Calu3 (cell line): ENCODE measurements at places on chromosomes 7 and 10. TPM values are rescaled to one million over a fixed set of nuclear protein-coding genes. Genes with fewer than 3 reads are reported as not detected.

The LEP gene
- total RNA-seq = not detected in 2 replicates

DNA sequence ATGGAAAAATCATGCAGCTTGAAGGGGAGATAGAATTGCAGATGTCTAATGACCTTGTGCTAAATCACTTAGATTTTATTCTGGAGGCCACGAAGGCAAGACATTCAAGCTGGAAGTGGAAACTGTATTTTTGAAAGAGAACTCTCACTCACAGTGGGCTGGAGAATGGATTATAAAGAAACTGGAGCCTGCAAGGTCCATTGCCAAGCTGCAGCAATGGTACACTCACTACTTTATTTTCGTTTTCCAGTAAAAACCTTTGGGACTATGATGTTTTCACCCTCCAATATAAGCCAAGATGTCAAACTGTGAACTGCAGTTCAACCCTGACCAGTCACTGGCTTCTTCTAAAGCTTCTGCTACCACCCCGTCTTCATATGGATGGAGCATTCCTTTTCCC is 62.0 kb downstream of the SKIDA1 start:
- no peak for DNase-seq
- H3K27ac ChIP-seq = no peak overlapping the region
- no peaks in the 10 kb centered on the region for H3K36me3 ChIP-seq
- no peak overlapping the region for H3K4me3 ChIP-seq
- H3K4me1 ChIP-seq = no peaks in the 10 kb centered on the region

- H3K27ac ChIP-seq = no peak overlapping the region
- DNase-seq = no peak
- H3K36me3 ChIP-seq = peaks cover 9% of the 10 kb centered on the region
- no peak overlapping the region for H3K4me3 ChIP-seq
- H3K27me3 ChIP-seq = no peaks in the 10 kb centered on the region
- H3K4me1 ChIP-seq = peaks cover 39% of the 10 kb centered on the region
Observed at GRCh38 chr7:43491123-43491522, 91.8 kb upstream of the STK17A start.

- no peak overlapping the region for H3K4me3 ChIP-seq
- H3K27me3 ChIP-seq = peaks cover 76% of the 10 kb centered on the region
- H3K36me3 ChIP-seq = no peaks in the 10 kb centered on the region
- DNase-seq = no peak
- no peak overlapping the region for H3K27ac ChIP-seq
- H3K4me1 ChIP-seq = no peaks in the 10 kb centered on the region
Observed at GRCh38 chr10:112092519-112092918, 91.0 kb downstream of the GPAM start.

The CRPPA gene
- total RNA-seq = 7.5 and 9.9 TPM in 2 replicates

The HOXA6 gene
- 11.4 and 12.4 TPM in 2 replicates for total RNA-seq

- no peaks in the 10 kb centered on the region for H3K27me3 ChIP-seq
- peak; percentile 70 for DNase-seq
- peaks cover 37% of the 10 kb centered on the region for H3K4me1 ChIP-seq
- peak overlapping the region; percentile 96 for H3K4me3 ChIP-seq
- H3K27ac ChIP-seq = peak overlapping the region; percentile 52
Observed at GRCh38 chr10:100346351-100346764, 675 bp upstream of the SCD start.
